ENCODE measurements at places on chromosomes 2 and 18.

DNA sequence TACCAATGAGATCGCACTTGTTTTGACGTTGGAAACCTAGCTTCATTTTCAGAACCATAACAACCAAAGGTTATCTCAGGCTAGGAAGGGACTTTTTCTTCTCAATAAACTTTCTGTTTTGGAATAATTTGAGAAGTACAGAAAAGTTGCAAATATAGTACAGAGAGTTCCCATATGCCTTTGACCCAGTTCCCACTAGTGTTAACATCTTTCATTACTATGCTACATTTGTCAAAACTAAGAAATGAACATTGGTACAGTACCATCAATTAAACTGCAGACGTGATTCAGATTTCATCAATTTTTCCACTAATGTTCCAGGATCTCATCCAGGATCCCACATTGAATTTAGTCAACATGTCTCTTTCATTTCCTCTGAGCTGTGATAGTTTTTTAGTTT, 111.6 kb downstream of the ATL2 start:
- DNase-seq = no peak

DNA sequence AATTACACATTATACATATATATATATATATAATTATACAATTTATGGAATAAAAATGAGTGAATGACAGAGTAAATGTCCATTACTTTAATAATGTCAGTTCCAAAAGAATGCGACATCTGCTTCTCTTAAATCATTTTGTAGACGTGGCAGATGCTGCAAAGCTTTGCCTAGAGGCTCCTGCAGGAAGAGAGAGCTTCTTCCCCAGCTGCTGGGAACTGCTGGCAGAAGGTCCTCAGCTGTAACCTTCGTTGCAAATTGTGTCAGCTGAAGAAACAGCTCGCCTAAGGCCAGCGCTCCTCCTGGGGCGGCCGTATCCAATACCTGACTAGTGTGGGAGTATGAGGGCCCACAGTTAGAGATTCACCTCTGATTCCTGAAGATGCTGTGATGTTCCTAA, 9.6 kb upstream of the THNSL2 start:
- no peak for DNase-seq

DNA sequence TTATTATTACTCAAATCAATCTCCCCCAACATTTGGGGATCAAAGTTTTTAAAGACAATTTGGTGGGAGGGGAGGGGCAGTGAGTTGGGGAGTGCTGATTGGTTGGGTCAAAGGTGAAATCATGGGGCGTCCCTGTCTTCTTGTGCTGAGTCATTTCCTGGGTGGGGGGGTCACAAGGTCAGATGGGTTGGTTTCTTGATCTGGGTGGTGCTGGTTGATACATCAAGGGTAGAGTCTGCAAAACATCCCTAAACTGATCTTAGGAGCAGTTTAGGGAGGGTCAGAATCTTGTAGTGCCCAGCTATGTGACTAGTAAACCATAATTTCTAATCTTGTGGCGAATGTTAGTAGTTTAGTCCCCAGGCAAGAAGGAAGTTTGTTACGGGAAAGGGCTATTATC, 67.4 kb downstream of the MOGAT1 start:
- no peak for DNase-seq

DNA sequence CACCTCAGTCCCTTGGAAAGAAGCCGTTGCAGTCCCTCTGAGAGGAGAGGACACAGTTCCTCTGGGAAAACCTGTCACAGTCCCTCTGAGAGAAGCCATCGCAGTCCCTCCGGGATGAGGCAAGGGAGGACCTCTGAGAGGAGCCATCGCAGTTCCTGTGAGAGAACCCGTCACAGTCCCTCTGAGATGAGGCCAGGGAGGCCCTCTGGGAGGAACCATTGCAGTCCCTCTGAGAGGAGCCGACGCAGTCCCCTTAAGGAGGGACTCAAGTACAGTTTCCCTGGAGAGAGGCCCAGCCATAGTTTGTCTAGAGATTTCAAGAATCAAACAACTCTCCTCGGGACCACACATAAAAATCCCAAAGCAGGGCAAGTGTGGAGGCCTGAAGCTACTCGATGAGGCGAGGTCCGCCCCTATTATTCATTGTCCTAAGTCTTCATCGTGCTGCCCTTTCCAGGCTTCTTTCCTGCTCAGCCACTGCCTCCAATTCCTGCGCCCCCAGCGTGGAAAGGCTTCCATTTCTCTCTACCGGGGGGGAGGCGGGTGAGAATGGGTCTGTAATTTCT, 630 bp upstream of the ZNF512 start:
- DNase-seq = no peak

- DNase-seq = no peak
Measured at GRCh38 chr18:2964361-2965010, 48.5 kb downstream of the LPIN2 start.

DNA sequence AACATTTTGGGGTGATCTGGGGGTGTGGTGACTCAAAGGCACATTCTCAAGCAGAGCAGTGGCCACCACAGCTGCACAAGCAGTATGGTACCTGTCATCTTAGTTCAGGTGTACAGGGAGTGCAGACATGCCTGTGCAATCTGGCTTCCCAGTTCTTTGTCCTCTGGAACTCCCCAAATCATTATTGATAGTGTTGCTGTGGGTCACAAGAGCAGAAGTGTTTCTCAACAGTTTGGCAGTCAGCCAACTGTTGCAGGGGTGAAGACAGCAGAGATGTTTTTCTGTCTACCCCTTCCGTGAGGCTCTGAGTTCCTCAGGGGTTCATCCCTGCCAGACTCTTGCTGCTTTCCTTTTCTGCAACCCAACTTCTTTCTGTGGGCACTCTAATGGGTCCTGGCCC, 206.5 kb upstream of the ZSWIM2 start:
- no peak for DNase-seq

DNA sequence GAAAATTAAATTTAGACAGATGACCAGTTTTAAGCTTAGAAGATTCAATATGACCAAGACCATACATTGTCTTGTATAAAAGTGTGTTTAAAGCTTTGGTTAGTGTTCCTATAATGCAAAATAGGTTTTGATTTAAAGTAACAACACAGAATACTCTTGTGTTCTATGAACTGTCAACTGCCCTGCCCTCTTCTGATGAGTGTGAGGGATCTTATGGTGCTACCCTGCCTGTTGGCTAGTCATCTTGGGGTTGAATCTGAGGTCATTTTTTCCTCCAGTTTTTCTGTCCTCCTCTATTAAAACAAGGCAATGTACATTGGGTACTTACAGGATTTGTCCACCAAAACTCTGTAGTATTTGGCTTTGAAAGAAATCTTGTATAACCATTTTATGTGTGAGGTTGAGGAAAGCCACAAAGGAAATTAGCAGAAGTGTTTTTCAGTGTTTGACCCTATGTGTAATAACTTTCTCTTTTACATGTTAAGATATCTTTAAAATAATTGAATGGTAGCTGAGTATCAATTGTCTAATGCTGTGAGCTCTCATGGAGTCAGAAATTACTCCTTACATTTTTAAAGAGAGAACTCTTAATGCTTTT, 129.1 kb downstream of the SPTBN1 start:
- DNase-seq = no peak

DNA sequence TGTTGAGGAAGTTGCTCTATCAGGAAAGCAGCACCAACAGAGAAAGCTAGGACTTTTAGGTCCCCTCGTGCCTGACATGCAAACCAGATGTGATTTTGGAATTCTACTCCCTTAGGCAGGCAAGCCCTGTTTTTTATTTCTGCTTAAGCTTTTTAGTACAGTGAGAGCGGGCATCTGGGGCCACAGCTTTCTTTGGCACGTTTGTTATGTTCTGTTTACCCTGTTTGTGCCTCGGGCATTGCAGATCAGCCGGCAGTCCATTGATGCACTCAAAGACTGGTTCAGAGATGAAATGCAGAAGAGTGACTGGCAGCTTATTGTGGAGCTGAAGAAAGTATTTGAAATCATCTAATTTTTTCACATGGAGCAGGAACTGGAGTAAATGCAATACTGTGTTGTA, 61.9 kb downstream of the EIF5B start:
- no peak for DNase-seq

- DNase-seq = no peak
Measured at GRCh38 chr2:10810202-10811161, 2.1 kb downstream of the PDIA6 start.

DNA sequence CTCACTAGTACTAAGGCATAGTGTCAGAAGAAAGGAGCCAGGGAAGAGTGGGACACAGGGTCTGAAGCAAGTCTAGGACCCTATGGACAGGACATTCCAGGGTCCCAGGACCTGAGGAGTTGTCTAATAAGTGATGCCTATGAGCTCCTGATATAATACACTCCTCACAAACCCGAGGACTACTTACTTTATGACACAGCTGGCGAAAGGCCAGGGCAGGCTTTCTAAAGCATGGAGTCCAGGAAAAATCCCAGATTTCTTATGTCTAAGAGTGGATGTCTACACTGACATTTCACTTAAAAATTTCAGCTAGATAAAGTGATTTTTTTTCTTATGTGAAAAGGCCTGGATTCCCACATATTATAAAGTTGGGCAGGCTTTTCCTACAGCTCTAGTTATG, 502.2 kb upstream of the SETBP1 start:
- no peak for DNase-seq

DNA sequence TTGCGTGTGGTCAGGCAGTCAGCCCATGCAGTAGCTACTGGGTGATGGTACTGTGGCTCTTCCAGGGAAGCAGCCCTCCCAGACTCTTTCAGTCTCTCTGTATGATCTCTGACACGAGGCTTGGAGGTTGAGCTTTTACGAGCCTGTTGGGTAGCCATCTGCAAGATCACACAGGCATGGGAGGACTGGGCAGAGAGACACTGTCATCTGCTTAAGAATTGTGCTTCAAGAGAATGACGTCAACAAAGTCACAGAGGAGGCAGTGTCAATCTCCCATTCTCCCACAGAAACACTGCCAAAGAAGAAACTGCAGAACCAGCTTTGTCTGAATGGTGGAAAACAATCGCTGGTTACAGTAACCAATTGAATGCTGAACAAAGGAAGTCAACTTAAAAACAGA, 78.4 kb upstream of the MC2R start:
- no peak for DNase-seq

GRCh38 chr18:62353170-62353569, 28.1 kb downstream of the TNFRSF11A start:
- no peak for DNase-seq

GRCh38 chr2:240396623-240397541, 38.6 kb upstream of the GPC1 start:
- DNase-seq = no peak

DNA sequence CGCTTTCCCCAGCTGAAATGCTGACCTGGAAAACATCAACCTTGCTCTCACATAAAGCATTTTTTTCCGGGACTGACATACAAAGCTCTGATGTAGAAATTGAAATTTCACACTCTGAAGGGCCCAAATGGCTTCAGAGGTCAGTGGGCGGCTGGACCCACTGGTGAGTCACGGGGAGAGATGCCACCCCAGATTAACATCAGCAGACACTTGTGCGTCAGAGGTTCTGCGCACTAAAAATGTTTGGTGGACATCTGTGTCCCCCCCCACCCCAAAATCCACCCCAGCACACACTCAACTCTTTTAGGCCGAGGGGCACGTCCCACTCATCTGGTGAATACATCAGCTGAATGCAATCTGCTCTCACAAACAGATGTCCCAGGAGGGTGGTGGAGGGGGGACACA, 208.9 kb downstream of the ASB1 start:
- DNase-seq = no peak

DNA sequence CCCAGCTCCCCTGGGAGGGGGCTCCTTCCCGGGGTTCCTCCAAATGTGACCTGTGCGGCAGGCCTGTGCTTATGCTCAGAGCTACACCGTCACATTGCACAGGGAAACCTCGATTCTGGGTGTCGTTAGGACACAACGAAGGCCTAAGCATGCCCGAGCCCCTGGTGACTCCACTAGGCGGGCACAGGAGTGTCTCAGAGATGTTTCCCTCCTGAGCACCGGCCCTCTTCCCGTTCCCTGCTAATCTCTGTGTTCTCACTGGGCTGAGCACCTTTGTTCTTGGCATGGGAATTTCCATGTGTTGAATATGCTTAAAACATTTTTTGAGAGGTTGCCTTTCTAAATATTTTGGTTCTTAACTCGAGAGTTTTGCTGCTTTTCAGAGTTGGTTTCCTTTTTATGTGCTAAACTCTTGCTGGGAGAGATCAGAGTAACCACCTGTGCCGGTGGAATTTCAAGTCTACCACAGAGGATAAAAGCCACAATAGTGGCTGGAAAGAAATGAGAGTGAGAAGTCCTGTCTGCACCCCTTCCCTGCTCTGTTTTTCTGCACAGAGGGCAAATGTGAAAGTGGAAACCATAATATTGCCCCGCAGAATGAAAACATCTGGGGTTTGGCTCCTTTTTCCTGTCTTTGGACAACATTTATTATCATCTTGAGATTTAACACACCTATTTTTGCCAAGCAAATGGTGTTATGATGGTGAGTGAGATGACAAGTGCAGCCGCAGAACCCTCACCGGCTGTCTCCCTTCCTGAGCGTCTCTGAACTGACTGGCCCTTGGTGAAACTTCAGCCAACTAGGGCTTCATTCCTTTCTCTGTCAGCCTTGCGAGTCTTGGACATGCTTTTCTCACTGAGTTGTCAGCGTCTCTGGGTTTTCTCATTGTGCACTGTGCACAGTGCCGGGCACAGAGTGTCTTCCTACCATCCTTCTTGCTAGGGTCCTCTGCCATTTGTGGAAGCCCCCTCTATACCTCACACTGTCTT, 154.1 kb downstream of the VAPA start:
- no peak for DNase-seq

GRCh38 chr2:78109272-78109671, 587.1 kb upstream of the LRRTM4 start:
- DNase-seq = no peak

GRCh38 chr18:59918320-59918755, 18.5 kb downstream of the PMAIP1 start:
- DNase-seq = no peak
